ENCODE measurements at places on chromosomes 7 and 10. TPM values are rescaled to one million over a fixed set of nuclear protein-coding genes. Genes with fewer than 3 reads are reported as not detected.

DNA sequence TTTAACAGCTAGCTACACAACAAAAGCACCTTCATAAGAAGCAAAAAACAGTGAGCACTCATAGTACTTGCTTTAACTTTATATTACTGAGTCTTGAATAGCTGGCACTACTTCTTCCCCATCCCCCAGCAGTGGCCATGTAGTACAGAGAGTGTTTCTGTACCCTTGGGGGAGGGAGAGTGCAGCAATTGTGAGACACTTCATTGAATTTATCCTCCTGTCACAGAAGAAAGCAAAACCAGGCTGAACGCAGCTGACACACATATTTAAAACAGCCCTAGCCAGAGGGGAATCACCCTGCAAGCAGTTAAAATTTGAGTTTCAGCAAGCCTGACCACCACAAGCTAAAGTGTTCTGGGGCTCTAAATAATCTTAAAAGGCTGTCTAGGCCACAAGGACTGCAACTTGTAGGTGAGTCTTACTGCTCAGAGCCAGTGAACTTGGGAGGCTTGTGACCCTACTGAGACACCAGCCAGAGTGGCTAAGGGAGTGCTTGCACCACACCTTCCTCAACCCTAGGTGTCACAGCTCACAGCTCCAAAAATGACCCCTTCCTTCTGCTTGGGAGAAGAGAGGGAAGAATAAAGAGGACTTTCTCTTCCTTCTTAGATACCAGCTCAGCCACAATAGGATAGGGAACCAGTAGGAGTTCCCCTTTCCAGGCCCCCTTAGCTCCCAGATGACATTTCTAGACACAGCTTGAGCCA lies 97.7 kb upstream of the MEOX2 start:
- no peak for DNase-seq

GRCh38 chr7:124411796-124412195 lies 353.8 kb downstream of the GPR37 start:
- no peak for DNase-seq

DNA sequence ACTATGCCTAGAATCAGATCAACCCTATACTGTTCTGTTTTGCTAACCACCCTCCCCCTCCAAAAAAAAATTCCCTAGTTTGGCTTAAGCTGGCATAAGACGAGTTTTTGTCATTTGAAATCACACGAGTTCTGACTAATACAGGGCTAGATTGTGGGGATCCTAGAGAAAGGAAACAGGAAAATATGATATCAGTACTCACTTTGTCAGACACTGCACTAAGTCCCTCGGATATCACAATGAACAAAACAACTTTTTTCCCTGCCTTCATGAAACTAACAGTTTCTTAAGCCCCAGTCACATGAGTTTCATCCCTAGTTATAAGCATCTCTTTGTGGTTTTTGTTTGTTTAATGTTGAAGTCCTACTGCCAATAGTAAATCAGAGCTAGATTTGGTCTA lies 118.5 kb downstream of the ITGB8 start:
- DNase-seq: no peak

The SFTPA2 gene
- total RNA-seq: 0.94 TPM
